ENCODE measurements at places on chromosomes 4 and X. TPM values are rescaled to one million over a fixed set of nuclear protein-coding genes. Genes with fewer than 3 reads are reported as not detected.

CNGA1 gene
- total RNA-seq = 5.1 TPM

LEF1 gene
- 0.63 TPM for total RNA-seq

DDX53 gene
- total RNA-seq = not detected

PF4V1 gene
- total RNA-seq = not detected

AREG gene
- total RNA-seq = 325 TPM
